ENCODE measurements at places on chromosomes 12 and 14.

DNA sequence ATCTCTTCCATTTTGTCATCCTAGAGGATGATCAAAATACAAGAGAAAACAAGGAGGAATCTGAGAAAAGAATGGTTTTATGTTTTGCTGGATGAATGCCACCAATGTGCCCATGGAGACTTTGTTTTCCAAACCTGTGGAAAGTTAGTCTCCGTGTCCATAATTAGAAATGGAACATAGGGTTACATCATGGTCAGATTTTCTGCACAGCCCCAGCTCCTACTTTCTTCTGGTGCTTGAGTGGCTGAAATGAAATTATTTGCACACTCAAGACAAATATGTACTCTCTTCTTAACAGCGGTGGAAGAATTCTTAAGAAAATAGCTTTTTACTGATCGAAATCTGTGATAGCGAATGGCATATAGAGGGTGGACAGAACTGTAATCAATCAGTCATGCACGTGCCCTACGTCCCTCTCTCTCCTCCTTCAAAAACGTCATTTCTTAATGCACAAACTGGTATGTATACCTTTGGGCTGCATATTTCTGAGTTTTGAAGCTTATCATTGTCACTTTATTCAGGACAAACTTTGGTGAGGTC lies 825.2 kb downstream of the AACS start:
- no peak for DNase-seq

DNA sequence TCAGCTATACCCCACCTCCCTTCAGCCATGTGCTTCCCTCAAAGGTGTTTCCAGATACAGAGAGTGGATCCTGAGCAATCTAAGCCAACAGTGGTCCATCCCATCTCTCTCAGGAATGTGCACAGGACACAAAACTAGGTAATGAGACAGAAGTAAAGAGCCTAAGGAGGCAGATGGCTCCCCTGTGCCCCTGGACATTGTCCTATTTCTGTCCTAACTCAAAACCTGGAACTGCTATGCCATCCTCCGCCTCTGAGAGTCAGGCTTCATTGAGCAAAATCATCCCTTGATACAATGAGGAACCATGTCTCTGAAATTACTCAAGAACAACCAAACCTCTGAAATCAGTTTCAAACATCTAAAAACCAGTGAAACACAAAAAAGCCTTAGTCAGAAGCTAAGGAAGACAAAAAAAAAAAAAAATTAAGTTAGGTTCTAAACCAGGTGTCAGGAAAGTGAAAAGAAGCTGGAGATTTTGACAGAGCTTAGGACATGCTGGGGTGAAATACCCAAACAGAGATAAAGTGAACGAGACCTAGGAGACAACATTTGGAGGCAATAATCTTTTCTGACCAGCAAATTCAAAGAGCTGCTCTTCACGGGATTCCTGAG lies 200.3 kb upstream of the PLEKHG7 start:
- no peak for DNase-seq

DNA sequence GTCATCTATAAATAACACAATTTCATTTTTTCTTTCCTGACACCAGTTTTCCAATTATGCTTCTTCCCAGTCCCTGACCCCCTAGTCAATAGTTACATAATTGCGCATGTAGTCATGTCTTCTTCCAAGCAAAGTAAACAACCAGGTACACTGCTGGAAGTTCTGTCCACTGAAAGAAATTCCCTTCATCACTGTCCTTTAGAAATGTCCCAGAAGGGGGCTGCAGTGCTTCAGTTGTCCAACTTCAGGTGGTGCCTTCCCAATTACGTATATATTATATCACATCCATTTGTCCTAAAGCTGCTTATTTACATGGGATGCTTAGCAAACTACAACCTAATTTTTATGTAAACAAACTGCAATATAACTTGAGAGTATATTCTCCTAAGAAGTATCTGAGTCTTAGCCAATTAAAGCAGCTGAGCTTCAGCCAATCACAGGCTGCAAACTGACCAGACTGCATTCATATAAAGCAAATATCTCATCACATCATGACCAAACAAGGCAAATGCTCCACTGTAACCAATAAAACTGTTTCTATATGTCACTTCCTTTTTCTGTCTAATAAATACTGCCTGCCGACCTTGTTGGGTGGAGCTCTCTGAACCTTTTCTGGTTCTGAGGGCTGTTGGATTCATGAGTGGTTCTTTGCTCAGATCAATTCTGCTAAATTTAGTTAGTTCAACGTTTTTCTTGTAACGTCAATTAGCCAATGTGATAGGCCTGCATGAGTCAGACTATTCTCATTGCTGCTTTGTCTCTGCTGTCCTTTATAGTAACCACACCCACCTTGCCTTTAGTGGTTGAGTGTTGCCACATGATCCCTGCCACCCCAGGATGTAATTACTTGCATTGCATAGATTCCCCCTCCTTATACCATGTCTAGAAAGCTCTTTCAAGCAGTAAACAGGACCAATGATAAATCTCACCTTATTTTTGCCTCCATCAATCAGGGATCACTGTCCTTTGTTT lies 239.3 kb downstream of the ALG10B start:
- DNase-seq, result no peak

- DNase-seq, result no peak
Observed at GRCh38 chr12:67415473-67415872, 146.3 kb downstream of the CAND1 start.

GRCh38 chr12:62722971-62723680 lies 211.8 kb downstream of the PPM1H start:
- no peak for DNase-seq
